Endothelial cell of umbilical vein (primary cell): ENCODE measurements at places on chromosomes 3 and 15. TPM values are rescaled to one million over a fixed set of nuclear protein-coding genes. Genes with fewer than 3 reads are reported as not detected.

- peak; percentile 83 for DNase-seq
- no peaks in the 10 kb centered on the region for H3K36me3 ChIP-seq
- H3K27me3 ChIP-seq: no peaks in the 10 kb centered on the region
- H3K4me3 ChIP-seq: no peak overlapping the region
- peak overlapping the region; percentile 32 for H3K27ac ChIP-seq
Measured at GRCh38 chr3:106206146-106206545, 337.3 kb upstream of the CBLB start.

DNA sequence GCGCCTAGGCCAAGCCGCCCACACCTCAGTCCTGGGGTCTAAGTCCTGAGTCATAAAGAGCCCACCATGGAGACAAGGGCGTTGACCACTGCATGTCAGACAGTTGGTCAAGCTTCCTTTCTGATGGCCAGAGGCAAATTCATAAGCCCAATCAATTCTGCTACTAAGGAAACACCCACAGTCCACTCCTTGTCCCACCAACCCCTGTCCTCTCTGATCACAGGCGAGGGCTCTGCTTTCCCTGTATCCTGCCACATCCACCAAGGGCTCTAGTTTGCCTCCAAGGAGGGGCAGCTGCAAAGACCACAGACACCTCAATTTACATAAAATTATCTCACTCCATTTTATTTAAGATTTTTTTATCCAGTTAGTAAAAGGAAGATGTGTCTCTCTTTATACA, 25.3 kb downstream of the CHAC1 start:
- H3K4me3 ChIP-seq: no peak overlapping the region
- H3K4me1 ChIP-seq: peaks cover 31% of the 10 kb centered on the region
- DNase-seq: no peak
- no peak overlapping the region for H3K27ac ChIP-seq

- H3K36me3 ChIP-seq: no peaks in the 10 kb centered on the region
- H3K27ac ChIP-seq: no peak overlapping the region
- peak; percentile 15 for DNase-seq
- H3K4me3 ChIP-seq: no peak overlapping the region
Measured at GRCh38 chr3:38348903-38349302, 2.3 kb downstream of the XYLB start.

GRCh38 chr15:20356911-20357480, 184.6 kb downstream of the GOLGA6L6 start:
- no peaks in the 10 kb centered on the region for H3K36me3 ChIP-seq
- no peak for DNase-seq
- no peaks in the 10 kb centered on the region for H3K4me1 ChIP-seq
- no peaks in the 10 kb centered on the region for H3K27me3 ChIP-seq

GRCh38 chr15:51144021-51144532, 49.4 kb upstream of the TNFAIP8L3 start:
- no peaks in the 10 kb centered on the region for H3K36me3 ChIP-seq
- no peak overlapping the region for H3K27ac ChIP-seq
- no peak overlapping the region for H3K4me3 ChIP-seq
- peaks cover 5% of the 10 kb centered on the region for H3K4me1 ChIP-seq
- no peaks in the 10 kb centered on the region for H3K27me3 ChIP-seq

GRCh38 chr15:82186719-82187406, 75.7 kb downstream of the EFL1 start:
- H3K4me3 ChIP-seq: no peak overlapping the region

DNA sequence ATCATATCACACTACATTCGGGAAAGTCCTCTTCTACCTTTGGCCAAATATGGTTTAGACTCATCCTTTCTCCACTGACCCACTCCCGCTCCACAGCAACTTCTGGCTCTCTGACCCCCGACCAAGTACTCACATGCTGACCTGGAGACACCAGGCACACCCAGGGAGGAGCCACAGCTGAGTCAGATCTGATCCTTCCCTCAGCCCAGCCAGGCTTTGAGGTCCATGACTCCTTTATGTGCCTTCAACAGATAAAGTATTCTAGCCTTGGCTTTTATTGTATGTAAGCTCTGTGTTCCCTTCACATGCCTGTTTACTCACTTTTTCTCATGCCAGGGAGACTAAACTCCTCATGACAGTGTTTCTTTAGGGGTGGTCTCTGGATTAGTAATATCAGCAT, 166.9 kb upstream of the UMPS start:
- peaks cover 14% of the 10 kb centered on the region for H3K4me1 ChIP-seq
- no peak overlapping the region for H3K27ac ChIP-seq
- H3K27me3 ChIP-seq: peaks cover 16% of the 10 kb centered on the region
- no peak for DNase-seq

- no peak overlapping the region for H3K4me3 ChIP-seq
- no peak for DNase-seq
- no peaks in the 10 kb centered on the region for H3K4me1 ChIP-seq
Measured at GRCh38 chr3:38602576-38603250, 46.8 kb downstream of the SCN5A start.

DNA sequence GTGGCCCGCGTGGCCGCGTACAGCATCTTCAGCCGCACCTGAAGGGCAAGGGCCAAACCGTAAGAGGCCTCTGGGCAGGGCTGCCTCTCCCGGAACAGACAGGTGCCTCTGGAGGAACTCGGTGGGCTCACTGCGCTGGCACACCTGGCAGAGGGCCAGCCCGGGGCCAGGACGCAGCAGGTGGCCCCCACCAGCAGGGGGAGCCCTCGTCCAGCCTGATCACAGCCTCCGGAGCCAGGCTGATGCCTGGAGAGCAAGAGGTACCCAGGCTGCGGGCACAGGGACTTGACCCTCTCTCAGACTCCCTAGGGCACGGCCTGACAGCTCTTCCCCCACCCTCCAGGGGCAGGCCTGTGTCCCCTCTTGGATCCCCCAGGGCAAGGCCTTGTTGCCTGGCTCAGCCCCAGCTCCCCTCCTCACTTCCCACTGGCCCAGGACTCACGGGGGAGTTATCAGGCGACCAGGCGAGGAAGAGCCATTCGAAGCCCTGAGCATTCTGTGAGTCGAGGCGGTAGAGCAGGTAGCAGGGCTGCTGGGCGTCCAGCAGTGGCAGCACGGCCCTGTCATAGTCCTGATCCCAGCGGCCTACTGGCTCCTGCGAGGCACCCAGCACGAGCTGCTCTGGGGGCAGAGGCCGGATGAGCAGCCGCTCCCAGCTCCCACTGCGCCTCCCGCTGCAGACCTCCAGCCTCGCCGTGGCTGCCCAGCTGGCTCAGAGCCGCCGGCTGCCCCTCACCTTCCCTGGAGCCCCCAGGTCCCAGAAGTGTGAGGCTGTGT, 6.2 kb upstream of the TLR9 start:
- peak; percentile 54 for DNase-seq
- no peaks in the 10 kb centered on the region for H3K27me3 ChIP-seq
- no peaks in the 10 kb centered on the region for H3K4me1 ChIP-seq
- H3K27ac ChIP-seq: no peak overlapping the region
- H3K4me3 ChIP-seq: no peak overlapping the region
- peaks cover 14% of the 10 kb centered on the region for H3K36me3 ChIP-seq

- H3K27ac ChIP-seq: no peak overlapping the region
- H3K4me1 ChIP-seq: no peaks in the 10 kb centered on the region
- H3K27me3 ChIP-seq: no peaks in the 10 kb centered on the region
- H3K36me3 ChIP-seq: no peaks in the 10 kb centered on the region
Measured at GRCh38 chr3:55246033-55246432, 241.1 kb downstream of the WNT5A start.

- peaks cover 8% of the 10 kb centered on the region for H3K36me3 ChIP-seq
- H3K4me3 ChIP-seq: no peak overlapping the region
- no peak overlapping the region for H3K27ac ChIP-seq
- no peaks in the 10 kb centered on the region for H3K27me3 ChIP-seq
- no peak for DNase-seq
Measured at GRCh38 chr3:100719136-100719535, 9.8 kb downstream of the TFG start.

- H3K36me3 ChIP-seq: no peaks in the 10 kb centered on the region
- no peak overlapping the region for H3K27ac ChIP-seq
- DNase-seq: no peak
- no peak overlapping the region for H3K4me3 ChIP-seq
- peaks cover 7% of the 10 kb centered on the region for H3K27me3 ChIP-seq
Measured at GRCh38 chr15:32941823-32942222, 224.0 kb downstream of the GREM1 start.

- H3K27ac ChIP-seq: no peak overlapping the region
- no peak overlapping the region for H3K4me3 ChIP-seq
- no peaks in the 10 kb centered on the region for H3K27me3 ChIP-seq
Measured at GRCh38 chr3:30124435-30125370, 481.7 kb upstream of the TGFBR2 start.

DNA sequence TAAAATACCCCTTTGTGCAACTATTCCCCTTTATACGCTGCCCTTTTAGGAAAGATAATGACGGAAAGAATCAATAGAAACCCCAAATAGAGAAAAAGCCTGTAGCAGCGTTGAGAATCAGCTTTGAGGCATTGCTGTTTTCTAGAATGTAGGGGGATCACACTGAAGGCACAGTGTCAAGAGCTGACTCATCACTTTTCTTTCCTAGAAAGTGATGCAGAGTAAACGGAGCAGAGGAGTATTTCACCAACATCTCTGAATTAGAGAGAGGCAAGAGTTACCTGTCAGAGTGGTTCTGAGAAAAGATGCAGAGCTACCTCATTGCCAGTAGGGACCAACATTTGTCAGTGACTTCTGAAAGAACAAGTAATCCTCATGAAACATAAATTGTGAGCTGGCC, 269.8 kb upstream of the TMC3 start:
- no peaks in the 10 kb centered on the region for H3K36me3 ChIP-seq
- DNase-seq: no peak
- H3K27me3 ChIP-seq: no peaks in the 10 kb centered on the region
- no peak overlapping the region for H3K27ac ChIP-seq
- H3K4me1 ChIP-seq: no peaks in the 10 kb centered on the region

DNA sequence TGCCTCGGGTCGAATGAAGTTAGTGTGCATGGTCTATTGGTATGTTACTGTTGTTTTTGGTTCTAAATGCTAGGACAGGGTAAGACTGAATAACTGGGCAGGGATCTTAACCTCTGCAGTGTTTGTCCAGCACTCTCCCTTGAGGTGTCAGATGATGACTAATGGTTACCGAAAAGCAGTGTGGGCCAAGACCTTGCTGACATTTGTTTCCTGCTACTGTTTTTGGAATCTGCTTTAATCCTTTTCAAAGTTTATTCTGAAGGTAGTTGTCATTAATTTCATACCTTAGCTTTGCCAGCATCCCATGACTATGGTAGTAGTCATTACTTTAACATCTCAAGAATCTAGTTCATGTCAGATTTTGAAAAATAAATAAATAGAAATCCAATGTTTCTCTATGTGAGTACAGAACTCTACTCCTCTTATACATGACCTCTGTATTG, 117.0 kb downstream of the P3H2 start:
- peak overlapping the region; percentile 82 for H3K27ac ChIP-seq
- no peaks in the 10 kb centered on the region for H3K36me3 ChIP-seq
- H3K4me1 ChIP-seq: peaks cover 22% of the 10 kb centered on the region
- DNase-seq: peak; percentile 86
- no peaks in the 10 kb centered on the region for H3K27me3 ChIP-seq

DNA sequence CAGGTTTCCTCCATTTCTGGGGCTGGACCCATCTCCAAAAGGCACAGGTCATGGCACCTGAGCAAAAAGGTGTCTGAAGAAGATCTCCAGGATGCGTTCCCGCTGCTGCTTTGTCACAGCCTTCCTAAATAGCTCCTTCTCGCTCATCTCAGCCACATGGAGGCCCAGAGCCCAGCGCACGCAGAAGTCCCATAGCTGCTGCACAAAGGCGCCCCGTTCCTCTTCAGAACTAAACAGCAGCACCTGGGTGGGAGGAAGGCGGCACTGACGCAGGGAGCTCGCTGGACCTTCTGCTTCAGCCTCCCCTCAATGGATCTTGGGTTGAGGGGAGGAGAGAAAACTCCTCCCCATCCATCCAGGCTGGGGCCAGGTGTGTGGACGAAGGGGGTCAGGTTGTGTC, 8.4 kb downstream of the DUOX2 start:
- DNase-seq: no peak
- H3K4me3 ChIP-seq: no peak overlapping the region
- H3K36me3 ChIP-seq: no peaks in the 10 kb centered on the region

GRCh38 chr3:150497956-150498355, 48.3 kb downstream of the SERP1 start:
- H3K4me1 ChIP-seq: peaks cover 9% of the 10 kb centered on the region
- H3K27ac ChIP-seq: no peak overlapping the region
- no peaks in the 10 kb centered on the region for H3K36me3 ChIP-seq
- no peak overlapping the region for H3K4me3 ChIP-seq
- peak; percentile 35 for DNase-seq

DNA sequence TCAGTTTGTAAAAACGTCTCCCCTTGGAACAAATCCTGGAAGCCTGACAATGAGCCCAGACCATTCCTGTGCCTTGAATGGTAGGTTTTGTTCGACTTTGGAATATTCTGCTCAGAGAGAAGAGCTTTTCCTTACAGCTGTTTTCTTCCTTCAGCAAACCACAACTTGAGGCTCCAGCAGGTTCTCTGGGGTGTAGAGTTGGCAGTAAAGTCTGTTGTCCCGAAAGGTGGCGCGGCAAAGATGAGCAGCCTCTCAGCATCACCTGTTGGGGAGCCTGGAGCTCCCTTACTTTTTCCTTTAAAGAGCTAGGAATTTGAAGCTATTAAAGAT, 65.4 kb downstream of the BOC start:
- no peak overlapping the region for H3K4me3 ChIP-seq
- no peaks in the 10 kb centered on the region for H3K27me3 ChIP-seq
- DNase-seq: no peak
- H3K4me1 ChIP-seq: peaks cover 5% of the 10 kb centered on the region
- no peaks in the 10 kb centered on the region for H3K36me3 ChIP-seq

DNA sequence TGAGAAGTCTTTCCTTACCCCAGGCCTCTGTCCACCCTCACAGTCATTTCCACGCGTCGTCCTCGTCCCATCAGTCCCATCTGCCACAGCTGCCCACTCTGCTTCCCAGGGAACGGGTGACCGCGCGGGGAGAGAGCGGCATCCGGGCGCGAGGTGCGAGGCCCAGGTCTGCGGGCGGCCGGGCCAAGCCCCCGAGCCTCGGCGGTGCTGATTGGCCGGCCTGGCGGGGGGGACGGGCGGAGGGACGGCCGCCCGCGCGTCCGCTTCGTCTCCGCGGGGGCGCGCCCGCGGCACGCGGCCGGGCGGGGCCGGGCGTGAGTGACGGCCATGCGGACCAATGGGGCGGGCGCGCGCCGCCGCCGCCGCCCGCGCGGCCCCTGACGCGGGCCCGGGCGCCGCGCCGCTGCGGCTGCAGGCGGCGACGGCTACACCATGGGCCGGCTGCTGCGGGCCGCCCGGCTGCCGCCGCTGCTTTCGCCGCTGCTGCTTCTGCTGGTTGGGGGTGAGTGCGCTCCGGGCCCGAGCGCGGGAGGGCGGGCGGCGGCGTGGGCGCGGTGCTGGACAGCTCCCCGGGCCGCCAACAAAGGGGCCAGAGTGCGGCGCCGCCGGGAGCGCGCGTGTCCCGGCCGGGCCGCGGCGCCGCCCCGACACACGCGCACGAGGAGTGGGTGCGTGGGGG, at the start of gene PODXL2:
Gene PODXL2, plus strand, starts transcription at position 398 of the 679 bp plus-strand sequence. Its CDS starts 35 bp downstream, at position 433.
- peak; percentile 47 for DNase-seq
- H3K27ac ChIP-seq: no peak within 1 kb of the TSS
- H3K27me3 ChIP-seq: peaks cover 35% of the 10 kb centered on the region
- no peaks in the 10 kb centered on the region for H3K36me3 ChIP-seq
- peaks cover 6% of the 10 kb centered on the region for H3K4me1 ChIP-seq

GRCh38 chr3:58586776-58587192, 9.6 kb upstream of the FAM107A start:
- H3K27me3 ChIP-seq: peaks cover 21% of the 10 kb centered on the region
- no peaks in the 10 kb centered on the region for H3K36me3 ChIP-seq
- no peak overlapping the region for H3K4me3 ChIP-seq
- H3K4me1 ChIP-seq: peaks cover 5% of the 10 kb centered on the region
- H3K27ac ChIP-seq: no peak overlapping the region

The LYZL4 gene
- polyA plus RNA-seq: 0.40 and 0.41 TPM in 2 replicates

The SPCS1 gene
- polyA plus RNA-seq: 159 and 240 TPM in 2 replicates

The KNG1 gene
- polyA plus RNA-seq: not detected in 2 replicates

The SLC28A1 gene
- polyA plus RNA-seq: not detected in 2 replicates

The RNU5B-1 gene
- polyA plus RNA-seq: not detected in 2 replicates

The PCLAF gene
- 36.1 and 55.2 TPM in 2 replicates for polyA plus RNA-seq

The TMOD3 gene
- 7.6 and 10.4 TPM in 2 replicates for polyA plus RNA-seq
